Pons (tissue), 1 donor: ENCODE measurements at places on chromosomes 1 and 21.

DNA sequence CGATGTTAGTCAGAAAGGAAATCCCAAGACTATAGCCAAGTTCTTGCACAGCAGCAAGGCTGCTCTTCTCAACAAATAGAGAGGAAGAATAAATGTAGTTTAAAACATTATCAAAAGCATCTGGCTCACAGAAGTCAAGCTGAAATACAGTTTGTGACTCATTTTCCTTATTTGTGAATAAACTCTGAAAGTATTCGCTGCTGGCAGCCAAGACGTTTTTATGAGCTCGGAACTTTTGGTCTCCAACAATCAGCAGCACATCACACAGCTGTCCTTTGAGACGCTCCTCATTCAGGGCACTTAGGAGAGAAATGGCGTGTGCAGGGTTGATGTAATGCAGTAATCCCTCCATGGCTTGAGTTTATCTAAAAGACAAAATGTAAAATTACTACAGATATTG lies 16.4 kb downstream of the ZBTB21 start:
- no peak for DNase-seq

DNA sequence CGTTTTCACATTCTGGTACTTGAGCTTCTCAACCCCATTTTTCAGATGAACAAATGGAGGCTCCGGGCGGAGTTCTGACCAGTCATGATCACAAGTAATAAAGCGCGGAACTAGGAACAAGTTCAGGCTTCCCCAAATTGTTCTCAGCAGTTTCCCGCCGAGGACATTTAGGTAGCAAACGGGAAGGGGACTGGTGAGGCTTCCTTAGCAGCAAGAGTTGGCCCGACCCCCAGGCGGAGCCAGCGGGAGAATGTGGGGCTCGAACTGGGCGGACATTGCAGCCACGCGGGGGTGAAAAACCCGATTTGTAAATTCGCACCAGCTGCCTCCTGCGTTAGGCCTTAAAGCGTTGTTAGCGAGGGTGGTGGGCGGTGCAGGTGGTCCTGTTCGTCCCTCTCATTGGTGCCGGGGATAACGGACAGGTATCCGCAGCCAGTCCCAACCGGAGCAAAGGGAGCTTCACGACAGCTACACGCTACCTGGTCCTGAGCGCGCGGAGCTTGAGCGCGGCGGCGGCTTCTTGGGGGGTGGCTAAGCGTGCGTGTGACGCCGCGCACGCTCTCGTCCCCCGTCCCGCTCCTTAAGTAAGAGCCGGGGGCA lies 15.3 kb downstream of the SEMA6C start:
- peak; percentile 59 for DNase-seq

DNA sequence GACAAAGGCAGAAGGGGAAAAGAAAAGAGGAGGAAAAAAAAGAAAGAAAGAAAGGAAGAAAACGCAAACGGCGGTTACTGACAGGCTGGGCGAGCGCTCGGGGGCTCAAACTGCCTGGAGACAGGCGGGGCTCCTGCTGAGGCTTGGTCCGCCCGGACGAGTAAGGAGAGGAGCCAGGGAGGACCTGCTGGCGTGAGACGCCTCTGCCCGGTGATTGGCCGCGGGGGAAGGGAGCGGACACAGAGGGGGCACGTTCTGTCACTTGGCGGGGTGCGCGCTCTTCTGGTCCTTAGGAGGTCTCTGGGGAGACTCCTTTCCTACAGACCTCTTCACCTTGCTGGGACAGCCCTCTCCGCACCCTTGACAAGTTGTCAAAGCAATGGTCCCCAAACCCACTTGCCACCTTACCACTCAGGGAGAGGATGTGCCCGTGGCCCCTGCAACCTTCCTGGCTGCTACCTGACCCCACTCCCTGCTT lies 791 bp upstream of the PIK3R3 start:
- no peak for DNase-seq

DNA sequence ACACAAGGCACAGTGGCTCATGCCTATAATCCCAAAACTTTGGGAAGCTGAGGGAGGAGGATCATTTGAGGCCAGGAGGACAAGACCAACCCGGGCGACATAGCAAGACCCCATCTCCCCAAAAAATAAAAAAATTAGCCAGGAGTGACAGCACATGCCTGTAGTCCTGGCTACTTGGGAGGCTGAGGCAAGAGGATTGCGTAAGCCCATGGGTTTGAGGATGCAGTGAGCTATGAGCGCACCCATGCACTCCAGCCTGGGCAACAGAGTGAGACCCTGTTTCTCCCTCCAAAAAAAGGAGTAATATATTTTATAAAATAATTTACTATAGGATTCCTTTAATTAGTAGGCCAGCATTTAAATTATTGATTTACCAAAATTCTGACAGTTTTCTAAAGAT lies 89.8 kb downstream of the ACBD6 start:
- no peak for DNase-seq

DNA sequence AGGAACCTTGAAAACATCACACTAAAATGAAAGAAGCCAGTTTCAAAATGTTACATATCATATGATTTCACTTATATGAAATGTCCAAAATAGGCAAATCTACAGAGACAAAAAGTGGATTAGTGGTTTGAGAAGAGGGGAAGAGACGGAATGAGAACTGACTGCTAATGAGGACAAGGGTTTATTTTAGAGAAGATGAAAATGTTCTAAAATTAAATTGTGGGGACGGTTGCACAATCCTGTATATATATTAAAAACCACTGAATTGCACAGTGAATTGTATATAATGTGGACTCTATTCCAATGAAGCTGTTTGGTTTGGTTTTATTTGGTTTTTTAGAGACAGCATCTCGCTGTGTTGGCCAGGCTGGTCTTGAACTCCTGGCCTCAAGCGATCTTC lies 35.6 kb downstream of the PRPF38A start:
- no peak for DNase-seq

DNA sequence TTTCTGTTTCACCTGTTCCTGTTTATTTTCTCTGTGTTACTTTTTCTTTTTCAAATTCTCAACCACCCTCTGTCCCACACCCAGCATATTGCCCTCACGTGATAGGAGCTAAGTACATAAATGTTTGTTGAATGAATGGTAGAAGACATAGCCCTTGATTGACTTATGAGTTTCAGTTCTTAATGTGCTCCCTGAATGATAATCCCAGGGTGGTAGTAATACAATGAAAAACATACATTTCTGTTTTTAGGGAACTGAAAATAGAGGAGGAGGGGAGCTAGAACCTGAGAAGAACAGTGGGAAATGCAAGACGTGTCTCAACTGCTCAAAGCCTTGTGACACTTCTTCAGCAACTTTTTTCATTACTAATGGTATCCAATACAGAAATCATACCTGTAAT lies 147.1 kb downstream of the SPATA46 start:
- no peak for DNase-seq

GRCh38 chr1:180384286-180385005 lies 117.9 kb downstream of the ACBD6 start:
- DNase-seq = no peak

- DNase-seq = no peak
Observed at GRCh38 chr1:37441490-37441889, 32.9 kb upstream of the ZC3H12A start.

DNA sequence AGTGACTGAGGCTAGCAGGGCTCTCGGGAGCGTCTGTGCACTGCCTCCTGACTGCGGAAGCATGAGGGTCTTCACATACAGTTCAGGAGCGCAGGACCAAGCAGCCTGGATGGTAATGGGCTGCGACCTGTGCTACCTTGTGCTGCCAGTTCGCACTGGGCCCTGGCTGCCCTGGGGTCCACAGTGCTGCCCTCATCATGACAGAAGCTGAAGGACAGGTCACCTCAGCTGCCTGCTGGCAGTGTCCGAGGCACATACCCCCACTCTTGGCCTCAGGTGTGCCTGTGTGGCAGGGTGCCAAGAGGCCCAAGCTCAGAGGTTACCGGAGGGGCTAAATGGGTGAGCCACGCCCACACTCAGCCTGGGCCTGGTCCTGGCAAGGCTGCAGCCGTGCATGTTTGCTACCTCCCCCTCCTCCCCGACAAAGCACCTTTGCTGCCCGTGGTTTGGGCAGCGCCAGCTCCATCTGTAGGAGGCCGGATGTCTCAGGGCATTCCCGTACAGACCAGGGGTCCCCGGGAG lies 4.4 kb downstream of the JMJD4 start:
- no peak for DNase-seq

GRCh38 chr1:230327892-230328284 lies 98.2 kb downstream of the PGBD5 start:
- no peak for DNase-seq

GRCh38 chr1:29355375-29355774 lies 119.1 kb downstream of the PTPRU start:
- no peak for DNase-seq

GRCh38 chr1:192901500-192901899 lies 92.7 kb downstream of the RGS2 start:
- DNase-seq = no peak

- DNase-seq = peak; percentile 61
Observed at GRCh38 chr1:181676269-181676668, 193.0 kb downstream of the CACNA1E start.

DNA sequence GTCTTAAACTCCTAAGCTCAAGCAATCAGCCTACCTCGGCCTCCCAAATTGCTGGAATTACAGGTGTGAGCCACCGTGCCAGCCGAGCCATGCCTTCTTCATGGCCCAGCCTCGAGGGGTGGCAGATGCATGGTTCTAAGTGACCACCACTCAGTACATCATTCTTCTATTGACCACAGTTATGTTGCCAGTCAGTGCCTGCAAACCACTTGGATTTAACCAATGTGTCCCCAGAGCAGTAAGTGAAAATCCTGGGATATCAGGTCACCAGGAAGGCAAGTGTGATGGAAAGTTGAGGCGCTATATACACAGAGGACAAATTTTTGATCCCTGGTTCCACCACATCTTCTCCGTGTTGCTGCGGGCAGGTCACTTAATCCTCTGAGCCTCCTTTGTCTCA lies 37.0 kb upstream of the RD3 start:
- DNase-seq = no peak

DNA sequence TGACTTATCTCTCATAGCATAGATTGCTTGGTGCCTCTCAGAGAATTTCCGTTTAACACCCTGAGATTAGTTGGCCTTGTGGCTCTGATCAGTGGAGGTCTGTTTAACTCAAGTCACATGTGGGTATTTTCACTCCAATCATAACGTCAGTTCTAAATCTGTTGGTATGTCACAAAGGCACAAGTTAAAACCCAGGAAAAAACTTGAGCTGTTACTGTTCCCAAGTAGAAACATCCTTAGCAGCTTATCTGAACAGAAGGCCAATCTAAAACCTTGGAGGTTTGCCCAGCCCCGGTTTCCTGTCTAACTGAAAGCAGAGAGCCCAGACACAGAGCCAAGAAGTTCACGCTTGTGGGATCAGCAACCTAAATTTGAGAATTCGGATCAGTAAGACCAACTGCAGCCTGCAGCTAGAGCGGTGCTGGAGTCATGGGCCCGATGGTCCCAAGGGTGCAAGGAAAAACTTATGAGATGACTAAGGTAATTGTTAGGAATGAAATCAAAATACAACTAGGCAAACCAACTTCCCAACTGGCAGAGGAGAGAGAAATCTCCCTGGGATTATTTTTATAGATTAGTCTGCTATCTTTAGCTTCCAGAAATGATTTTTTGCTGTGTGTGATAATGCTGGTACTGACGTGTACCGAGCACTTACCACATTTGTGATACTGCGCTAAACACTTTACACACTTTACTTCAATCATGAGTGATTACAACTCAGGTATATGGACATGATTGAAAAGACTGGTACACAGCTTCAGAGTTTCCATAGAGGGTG lies 90.2 kb upstream of the C1orf21 start:
- DNase-seq = peak; percentile 55

- no peak for DNase-seq
Observed at GRCh38 chr1:67977756-67978155, 72.7 kb downstream of the DIRAS3 start.

DNA sequence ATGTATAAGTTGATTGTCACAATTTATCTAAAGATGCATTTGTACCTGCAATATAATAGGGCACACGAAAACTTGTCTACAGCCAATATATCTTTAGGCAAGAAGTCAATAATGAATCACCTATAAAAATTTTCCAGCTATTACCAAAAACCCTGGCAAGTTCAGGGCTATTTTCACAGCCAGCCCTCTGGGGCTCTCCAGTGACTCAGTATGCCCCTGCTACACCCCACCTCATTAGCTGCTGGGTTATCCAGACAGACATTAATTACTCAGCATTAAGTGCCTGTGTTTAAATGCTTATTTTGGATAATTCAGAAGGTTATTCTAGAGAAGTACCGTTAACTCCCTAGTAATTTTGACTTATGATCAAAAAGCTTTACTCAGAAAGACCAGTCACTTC lies 220.2 kb downstream of the TBX15 start:
- DNase-seq = no peak

- DNase-seq = no peak
Observed at GRCh38 chr21:33339918-33340317, 15.1 kb downstream of the IFNAR1 start.

DNA sequence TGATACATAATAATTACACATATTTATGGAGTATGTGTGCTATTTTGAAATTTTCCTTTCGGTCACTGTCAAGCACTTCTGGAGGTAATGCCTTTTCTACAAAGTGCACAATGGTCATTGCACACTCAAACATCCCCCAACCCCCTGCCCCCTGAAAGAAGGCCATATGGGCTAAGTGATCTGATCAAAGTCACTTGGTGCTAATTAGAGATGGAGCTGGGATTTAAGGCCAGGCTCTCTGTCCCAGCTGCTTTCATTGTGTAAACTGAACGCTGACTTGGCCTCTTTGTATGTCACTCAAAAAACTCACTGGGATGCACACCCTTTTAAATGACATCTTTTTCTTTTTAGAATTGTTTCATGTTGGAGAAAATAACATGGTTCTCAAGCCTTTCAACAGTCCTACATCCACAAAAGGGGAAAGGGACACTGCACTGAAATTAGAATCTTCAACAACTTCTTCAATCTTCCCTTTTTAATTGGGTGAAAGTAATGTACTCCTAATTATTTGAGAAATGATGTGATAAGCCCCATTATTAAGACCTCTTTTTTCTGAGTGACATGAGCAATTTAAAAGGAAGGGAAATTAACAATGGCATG lies 149.2 kb downstream of the ST6GALNAC5 start:
- DNase-seq = no peak

GRCh38 chr21:34813266-34813894 lies 144.6 kb downstream of the CLIC6 start:
- DNase-seq = no peak

DNA sequence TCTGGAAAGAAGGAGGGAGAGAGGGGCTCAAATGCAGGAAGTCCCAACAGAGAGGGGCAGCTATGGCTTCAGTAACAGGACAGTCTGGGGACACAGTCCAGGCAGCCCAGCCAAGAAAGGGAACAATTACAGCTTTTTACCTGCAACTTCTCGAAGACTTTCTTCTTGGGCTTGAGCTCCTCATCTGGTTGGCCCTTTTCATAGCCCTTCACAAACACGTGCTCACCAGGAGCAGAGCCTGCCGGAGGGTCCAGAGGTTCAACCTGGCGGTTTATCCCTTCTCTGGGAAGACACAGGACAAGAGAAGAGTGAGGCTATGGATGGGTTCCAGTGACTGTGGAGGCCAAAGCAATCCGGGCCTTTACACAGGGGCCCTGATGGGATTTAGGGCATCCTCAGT lies 37.9 kb downstream of the YARS1 start:
- no peak for DNase-seq

GRCh38 chr1:159338018-159338417 lies 35.9 kb downstream of the FCER1A start:
- no peak for DNase-seq

GRCh38 chr1:167033646-167034045 lies 44.6 kb downstream of the MAEL start:
- DNase-seq = no peak

- DNase-seq = no peak
Observed at GRCh38 chr1:42962641-42963377, 4.1 kb upstream of the SLC2A1 start.

- peak; percentile 59 for DNase-seq
Observed at GRCh38 chr1:111920221-111921024, 69.0 kb downstream of the KCND3 start.
